ENCODE measurements at places on chromosomes 4 and X. TPM values are rescaled to one million over a fixed set of nuclear protein-coding genes. Genes with fewer than 3 reads are reported as not detected.

TLR10 gene
- total RNA-seq: not detected

GRCh38 chrX:110541266-110541665 is 182.6 kb downstream of the RTL9 start:
- no peak for DNase-seq
- no peaks in the 10 kb centered on the region for H3K36me3 ChIP-seq
- no peak overlapping the region for H3K4me3 ChIP-seq

DNA sequence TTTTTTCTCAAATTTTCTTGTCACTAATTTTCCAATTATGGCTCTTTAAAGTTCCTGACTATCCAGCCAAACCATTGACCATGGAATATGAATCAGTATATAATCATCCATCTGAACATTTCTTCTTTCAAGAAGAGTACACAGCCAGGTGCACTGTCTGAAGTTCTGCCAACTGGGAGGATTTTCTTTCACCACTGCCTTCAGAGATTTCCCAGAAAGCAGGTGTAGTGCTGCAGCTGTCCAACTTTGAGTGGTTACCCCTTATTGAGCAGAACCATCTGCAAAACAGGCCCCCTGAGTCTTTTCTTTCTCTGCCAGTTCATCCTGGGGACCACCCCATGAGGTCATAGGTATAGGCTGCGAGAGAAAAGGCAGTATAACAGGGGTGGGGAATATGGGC is 1213.2 kb downstream of the RAPGEF2 start:
- H3K27me3 ChIP-seq: no peaks in the 10 kb centered on the region
- no peak for DNase-seq
- no peaks in the 10 kb centered on the region for H3K36me3 ChIP-seq
- H3K4me1 ChIP-seq: peaks cover 3% of the 10 kb centered on the region
- no peak overlapping the region for H3K4me3 ChIP-seq

GRCh38 chr4:13821522-13821921 is 194.0 kb upstream of the BOD1L1 start:
- H3K4me1 ChIP-seq: no peaks in the 10 kb centered on the region
- H3K36me3 ChIP-seq: no peaks in the 10 kb centered on the region
- DNase-seq: no peak
- H3K4me3 ChIP-seq: no peak overlapping the region

IL21 gene
- total RNA-seq: not detected

PDK3 gene
- total RNA-seq: 6.6 TPM

DCAF12L2 gene
- total RNA-seq: 0.59 TPM

FAM9C gene
- total RNA-seq: not detected

RTL9 gene
- total RNA-seq: 0.91 TPM

DNA sequence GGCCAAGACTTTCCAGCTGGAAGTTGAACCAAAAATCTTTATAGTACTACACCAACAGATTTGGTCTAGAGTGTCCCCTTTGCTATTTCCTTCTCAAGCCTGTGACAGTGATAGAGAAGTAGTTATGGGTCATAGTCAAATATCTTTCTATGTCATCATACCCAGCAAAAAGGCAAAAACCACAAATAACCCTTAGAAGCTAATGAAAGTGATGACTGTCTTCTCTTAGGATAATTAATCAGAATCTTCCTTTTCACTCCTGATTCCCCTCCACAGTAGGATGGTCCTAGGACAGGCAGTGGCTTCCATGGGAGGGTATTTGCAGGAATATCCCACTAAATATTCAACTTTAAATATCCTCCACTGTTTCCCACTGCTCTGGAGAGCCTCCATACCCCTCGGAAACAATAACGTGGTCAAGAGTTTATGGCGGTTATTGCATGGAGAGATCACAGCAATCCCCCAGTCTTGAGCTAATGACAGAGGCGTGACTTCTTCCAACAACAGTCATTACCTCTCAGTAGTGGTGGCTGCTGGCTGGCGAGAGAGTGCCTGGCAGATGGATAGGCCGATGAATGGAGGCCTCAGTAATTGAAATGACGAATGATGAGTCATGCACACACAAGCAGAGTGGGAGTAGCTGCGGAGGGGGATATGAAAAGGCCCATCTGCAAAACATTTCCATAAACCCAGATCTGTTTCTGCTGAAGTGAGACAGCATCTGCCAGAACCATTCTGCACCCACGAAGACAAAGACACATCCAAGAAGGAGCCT is 154.9 kb downstream of the STK32B start:
- H3K36me3 ChIP-seq: no peaks in the 10 kb centered on the region
- H3K4me3 ChIP-seq: no peak overlapping the region
- peaks cover 14% of the 10 kb centered on the region for H3K4me1 ChIP-seq
- no peaks in the 10 kb centered on the region for H3K27me3 ChIP-seq

DNA sequence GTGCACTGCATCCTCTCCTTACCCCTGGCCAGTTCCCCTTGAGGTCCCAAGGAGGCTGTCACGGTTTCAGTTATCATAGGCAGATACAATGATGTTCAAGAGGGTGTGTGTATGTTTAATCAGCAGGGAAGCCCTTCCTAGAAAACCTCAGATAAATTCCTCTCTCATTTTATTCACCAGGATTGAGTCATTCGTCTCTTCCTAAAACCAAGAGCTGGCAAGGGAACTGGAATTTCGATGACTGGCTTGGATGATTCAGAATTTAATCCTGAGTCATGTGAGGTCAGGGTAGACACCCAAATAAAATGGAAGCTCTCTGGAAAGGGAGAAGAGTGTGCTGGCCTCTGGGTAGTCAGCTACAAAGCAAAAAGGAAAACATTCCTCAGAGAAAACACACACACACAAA is 106.2 kb upstream of the RAPGEF2 start:
- H3K27ac ChIP-seq: peak overlapping the region; percentile 78
- peak; percentile 97 for DNase-seq
- H3K4me1 ChIP-seq: peaks cover 6% of the 10 kb centered on the region

DNA sequence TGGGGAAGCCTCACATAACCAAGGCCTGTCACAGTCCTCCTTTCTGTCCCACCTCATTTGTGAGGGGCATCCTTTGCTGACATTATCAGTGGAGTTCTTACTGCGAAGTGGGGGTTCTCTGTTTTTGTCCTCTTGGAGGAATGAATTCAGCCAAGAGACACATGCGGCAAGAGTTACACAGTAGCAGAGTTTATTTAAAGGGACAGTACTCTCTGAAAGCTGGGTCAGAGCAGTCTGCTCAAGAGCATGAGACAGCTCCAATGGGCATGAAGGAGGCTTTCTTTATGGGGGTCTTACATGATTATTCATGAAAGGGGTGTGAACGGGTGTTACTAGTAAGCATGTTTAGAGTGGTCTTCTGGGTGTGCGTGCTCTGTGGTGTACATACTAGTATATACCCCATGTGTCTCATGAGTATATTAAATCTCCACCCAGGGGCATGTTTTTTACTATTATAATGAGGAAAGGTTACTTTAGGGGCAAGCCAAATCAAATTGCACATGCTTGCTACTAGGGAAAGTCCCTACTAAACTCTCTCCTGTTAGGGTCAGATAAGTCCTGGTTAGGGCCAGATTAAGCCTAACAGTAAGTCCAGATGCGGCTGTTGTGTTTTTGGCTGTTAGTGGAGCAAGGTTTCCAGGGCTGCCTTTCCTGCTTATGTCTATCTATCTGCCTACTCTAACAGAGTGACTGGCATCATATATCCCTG is 19.8 kb upstream of the LGI2 start:
- H3K4me1 ChIP-seq: no peaks in the 10 kb centered on the region
- H3K27ac ChIP-seq: no peak overlapping the region
- DNase-seq: no peak

- no peak overlapping the region for H3K4me3 ChIP-seq
- no peak for DNase-seq
- H3K4me1 ChIP-seq: no peaks in the 10 kb centered on the region
- H3K27ac ChIP-seq: no peak overlapping the region
Measured at GRCh38 chrX:68589372-68589753, 58.1 kb upstream of the STARD8 start.

GRCh38 chr4:166198041-166198440 is 325.0 kb downstream of the TLL1 start:
- no peaks in the 10 kb centered on the region for H3K36me3 ChIP-seq
- no peaks in the 10 kb centered on the region for H3K27me3 ChIP-seq
- H3K27ac ChIP-seq: no peak overlapping the region

- H3K27ac ChIP-seq: no peak overlapping the region
- H3K4me1 ChIP-seq: peaks cover 11% of the 10 kb centered on the region
- H3K4me3 ChIP-seq: peak overlapping the region; percentile 31
- H3K27me3 ChIP-seq: peaks cover 75% of the 10 kb centered on the region
- no peaks in the 10 kb centered on the region for H3K36me3 ChIP-seq
Measured at GRCh38 chr4:105896461-105896942, 1.2 kb downstream of the NPNT start.

DRD5 gene
- total RNA-seq: not detected

GRCh38 chr4:127015667-127016117 is 617.1 kb upstream of the INTU start:
- no peaks in the 10 kb centered on the region for H3K36me3 ChIP-seq
- no peak overlapping the region for H3K4me3 ChIP-seq
- H3K27ac ChIP-seq: no peak overlapping the region
- H3K27me3 ChIP-seq: peaks cover 3% of the 10 kb centered on the region
- H3K4me1 ChIP-seq: peaks cover 2% of the 10 kb centered on the region

SPIN2A gene
- total RNA-seq: 1.2 TPM

GRCh38 chr4:24935856-24936255 is 23.0 kb upstream of the CCDC149 start:
- H3K36me3 ChIP-seq: no peaks in the 10 kb centered on the region
- no peak for DNase-seq
- no peak overlapping the region for H3K27ac ChIP-seq
- H3K4me3 ChIP-seq: no peak overlapping the region

- H3K4me1 ChIP-seq: peaks cover 4% of the 10 kb centered on the region
- no peak for DNase-seq
- no peak overlapping the region for H3K4me3 ChIP-seq
- H3K27me3 ChIP-seq: no peaks in the 10 kb centered on the region
- no peaks in the 10 kb centered on the region for H3K36me3 ChIP-seq
- H3K27ac ChIP-seq: no peak overlapping the region
Measured at GRCh38 chrX:1899841-1900240, 285.0 kb downstream of the ASMT start.

GRCh38 chrX:130896802-130897501 is 6.1 kb downstream of the ENOX2 start:
- peaks cover 5% of the 10 kb centered on the region for H3K4me1 ChIP-seq
- H3K27ac ChIP-seq: no peak overlapping the region
- no peak overlapping the region for H3K4me3 ChIP-seq
- no peaks in the 10 kb centered on the region for H3K27me3 ChIP-seq
- DNase-seq: peak; percentile 26
